Type B pancreatic cell (in vitro differentiated cells): ENCODE measurements at places on chromosomes 1 and 21.

- no peak for DNase-seq
Observed at GRCh38 chr1:205577874-205578658, 53.7 kb downstream of the ELK4 start.

DNA sequence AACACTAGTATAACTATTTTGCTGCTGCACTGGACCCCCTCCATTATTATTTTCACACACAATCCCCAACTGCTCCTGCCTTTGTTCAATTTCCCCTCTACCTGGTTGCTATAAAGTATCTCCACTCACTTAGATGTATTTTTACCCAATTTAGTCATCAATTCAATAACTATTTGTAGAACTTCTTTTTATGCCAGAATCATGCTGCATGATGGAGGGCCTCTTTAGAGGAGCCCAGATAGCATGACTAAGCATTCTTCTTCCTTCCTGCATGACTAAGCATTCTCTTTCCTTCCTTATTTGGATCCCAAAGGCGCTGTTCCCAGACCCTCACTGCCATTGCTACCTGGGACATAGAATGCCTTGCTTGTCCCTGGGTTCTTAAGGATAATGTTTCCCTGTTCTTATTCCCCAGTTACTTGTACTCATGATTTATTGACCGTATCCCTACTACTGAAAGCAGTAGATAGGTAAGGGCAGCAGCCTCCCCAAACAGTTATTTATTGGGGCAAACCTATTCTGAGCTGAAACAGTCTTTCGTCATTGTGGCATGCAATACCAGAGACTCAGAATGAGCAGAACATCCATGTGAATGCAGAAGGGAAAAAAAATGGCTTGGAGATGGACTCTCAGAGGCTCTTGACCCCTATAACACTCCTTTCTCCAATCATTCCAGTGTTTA is 89.3 kb upstream of the AKT3 start:
- DNase-seq, result no peak

GRCh38 chr1:226404063-226404903 is 3.6 kb downstream of the PARP1 start:
- DNase-seq, result no peak

- DNase-seq, result no peak
Observed at GRCh38 chr1:183993132-183993531, 44.4 kb downstream of the COLGALT2 start.

GRCh38 chr1:221779771-221780170 is 37.9 kb upstream of the DUSP10 start:
- no peak for DNase-seq

DNA sequence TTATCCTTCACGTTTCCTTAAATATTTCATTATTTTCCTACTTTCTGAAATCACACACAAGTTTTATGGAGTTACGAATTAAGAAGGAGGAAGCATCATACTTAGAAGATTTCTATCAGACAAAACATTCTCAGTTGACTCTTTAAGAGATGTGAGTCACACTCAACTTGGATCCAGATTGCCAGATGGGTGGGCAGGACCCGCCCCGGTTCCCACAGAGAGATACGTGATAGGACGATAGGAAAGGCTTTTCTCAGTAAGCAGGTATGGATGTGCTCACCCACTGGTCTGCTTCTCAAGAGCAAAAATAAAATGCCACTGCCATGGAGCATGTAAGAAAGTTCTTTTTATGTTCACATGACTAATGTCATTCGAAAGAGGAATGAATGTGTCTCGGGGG is 392.6 kb downstream of the MRPL39 start:
- DNase-seq, result no peak

DNA sequence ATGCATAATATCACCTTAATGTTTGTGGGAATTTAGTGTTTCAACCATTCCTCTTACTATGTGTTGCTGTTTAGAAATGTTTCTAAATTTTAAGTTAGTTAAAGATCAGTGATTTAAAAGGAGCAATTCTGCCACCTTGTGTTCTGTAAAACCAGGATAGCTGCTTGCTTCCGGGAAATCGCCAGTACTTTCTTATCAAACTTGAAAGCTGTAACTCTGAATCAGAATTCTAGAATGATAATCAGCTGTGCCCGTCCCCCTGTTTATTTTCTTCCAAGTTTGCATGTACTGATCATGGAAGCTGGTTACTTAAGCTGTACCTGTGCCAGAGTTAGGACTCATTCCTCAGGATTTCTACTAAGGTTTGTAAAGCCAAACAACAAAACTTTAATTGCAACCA is 656.4 kb downstream of the LTN1 start:
- DNase-seq, result no peak

GRCh38 chr1:205746757-205747412 is 3.1 kb downstream of the NUCKS1 start:
- DNase-seq, result no peak

DNA sequence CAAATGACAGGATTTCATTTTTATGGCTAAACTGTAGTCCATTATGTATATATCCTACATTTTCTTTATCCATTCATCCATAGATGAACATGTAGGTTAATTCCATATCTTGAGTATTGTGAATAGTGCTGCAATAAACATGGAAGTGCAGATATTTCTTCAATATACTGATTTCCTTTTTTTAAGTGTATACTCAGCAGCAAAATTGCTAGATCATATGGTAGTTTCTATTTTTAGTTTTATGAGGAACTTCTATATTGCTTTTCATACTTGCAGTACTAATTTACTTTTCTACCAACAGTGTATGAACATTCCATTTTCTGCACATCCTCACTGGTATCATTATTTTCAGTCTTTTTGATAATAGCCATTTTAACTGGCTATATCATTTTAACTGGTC is 30.1 kb downstream of the OR10J5 start:
- DNase-seq, result no peak

- no peak for DNase-seq
Observed at GRCh38 chr1:112558634-112559033, 49.9 kb downstream of the WNT2B start.

DNA sequence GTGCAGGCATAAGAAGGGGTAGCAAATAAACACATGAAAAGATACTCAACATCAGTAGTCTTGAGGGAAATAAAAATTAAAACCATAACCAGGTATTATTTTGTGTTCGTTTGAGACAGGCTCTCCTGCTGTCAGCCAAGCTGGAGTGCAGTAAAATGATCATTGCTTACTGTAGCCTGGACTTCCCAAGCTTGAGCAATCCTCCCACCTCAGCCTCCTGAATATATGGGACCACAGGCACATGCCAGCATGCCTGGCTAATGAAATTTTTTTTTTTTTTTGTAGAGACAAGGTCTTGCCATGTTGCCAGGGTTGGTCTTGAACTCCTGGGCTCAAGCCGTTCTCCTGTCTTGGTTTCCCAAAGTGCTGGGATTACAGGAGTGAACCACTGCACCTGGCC is 108.0 kb downstream of the DNM3 start:
- no peak for DNase-seq

DNA sequence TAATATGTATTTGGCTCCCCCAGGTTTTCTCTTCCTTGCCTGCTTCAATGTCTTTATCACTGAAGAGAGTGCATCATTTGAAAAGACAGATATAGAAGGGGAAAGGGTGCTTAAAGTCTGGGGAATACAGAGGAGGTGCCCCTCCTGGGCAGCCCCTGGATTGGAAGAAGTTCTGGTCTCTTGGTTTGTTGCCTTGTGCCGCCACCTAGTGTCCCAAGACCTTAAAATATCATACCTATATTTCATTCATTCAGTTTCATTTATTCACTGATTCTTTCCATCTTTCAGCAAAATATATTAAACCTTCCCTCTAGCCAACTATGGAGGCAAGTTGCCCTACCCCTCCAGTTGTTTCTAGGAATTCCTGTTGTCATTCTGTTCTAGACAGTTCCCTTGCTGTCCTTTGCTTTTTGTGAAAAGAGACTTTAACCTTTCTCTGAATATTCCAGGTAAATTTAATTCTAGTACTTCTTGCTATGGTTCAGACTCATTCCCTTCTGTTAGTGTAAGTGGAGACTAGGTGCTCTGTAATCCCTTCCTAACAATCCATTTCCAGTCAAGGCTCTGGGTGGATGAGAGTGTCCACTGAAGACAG is 56.1 kb downstream of the MEF2D start:
- DNase-seq, result no peak

DNA sequence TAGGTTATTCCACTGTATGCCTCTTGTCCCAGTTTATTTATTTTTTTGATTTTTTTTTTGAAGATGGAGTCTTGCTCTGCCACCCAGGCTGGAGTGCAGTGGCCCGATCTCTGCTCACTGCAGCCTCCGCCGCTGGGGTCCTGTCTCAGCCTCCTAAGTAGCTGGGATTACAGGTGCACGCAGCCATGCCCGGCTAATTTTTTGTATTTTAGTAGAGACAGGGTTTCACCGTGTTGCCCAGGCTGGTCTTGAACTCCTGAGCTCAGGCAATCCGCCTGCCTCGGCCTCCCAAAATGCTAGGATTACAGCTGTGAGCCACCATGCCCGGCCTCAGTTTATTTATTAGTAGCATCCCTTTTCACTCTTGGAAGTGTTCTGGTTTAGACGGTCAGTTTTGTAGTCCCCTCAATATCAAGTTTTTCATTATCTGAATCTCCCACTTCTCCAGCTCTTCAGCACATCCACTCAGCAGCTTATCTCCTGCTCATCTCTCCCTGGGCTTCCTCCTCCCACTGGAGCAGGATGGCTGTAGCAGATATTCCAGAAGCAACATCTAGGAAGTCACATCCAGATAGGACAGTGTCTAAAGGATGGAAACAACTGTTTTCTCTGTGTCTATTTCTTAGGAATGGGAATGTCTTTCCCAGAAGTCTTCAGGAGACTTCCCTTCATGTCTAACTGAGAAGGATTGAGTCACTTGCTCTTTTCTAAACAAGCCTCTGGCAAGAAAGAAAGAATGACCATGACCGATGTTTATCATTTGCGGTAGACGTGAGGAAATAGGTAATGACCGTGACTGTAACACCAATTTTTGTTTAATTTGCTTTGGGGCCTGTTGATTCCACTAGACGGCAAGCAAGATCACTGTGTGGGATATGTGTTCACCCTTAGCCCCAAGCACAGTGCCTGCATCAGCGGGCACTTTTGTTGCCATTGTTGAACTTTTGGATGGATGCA is 14.4 kb downstream of the CCDC190 start:
- DNase-seq, result no peak

GRCh38 chr1:219931033-219931432 is 2.7 kb upstream of the SLC30A10 start:
- DNase-seq, result no peak

DNA sequence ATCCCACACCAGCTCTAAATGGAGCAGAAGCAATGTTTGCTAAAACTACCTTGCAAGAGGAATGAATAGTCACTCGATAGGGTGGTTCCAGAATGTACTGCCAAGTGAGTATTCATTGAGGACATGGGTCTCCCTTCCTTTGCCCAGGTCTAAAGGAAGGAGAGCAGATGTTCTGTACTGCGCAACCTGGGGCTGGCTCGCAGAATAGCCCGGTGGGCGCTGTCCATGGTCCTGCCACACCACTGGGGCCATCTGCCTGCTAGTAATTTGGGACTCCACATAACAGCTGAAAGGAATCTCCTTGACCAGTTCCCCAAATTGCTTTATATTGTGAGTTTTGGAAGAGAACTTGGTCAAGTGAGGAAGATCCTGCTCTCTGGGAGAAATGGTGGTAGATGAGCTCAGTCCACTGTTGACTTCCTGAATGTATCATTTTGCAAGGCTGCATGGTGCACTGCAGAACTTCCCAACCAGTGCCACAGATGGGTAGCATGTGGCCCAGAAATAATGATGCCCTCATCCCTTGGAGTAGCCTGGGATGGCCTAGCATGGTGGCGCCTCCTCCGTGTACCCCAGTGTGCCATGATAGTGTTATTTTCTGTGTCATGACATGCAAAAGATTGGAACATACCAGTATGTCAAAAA is 5.7 kb downstream of the SLC6A17 start:
- peak; percentile 85 for DNase-seq

DNA sequence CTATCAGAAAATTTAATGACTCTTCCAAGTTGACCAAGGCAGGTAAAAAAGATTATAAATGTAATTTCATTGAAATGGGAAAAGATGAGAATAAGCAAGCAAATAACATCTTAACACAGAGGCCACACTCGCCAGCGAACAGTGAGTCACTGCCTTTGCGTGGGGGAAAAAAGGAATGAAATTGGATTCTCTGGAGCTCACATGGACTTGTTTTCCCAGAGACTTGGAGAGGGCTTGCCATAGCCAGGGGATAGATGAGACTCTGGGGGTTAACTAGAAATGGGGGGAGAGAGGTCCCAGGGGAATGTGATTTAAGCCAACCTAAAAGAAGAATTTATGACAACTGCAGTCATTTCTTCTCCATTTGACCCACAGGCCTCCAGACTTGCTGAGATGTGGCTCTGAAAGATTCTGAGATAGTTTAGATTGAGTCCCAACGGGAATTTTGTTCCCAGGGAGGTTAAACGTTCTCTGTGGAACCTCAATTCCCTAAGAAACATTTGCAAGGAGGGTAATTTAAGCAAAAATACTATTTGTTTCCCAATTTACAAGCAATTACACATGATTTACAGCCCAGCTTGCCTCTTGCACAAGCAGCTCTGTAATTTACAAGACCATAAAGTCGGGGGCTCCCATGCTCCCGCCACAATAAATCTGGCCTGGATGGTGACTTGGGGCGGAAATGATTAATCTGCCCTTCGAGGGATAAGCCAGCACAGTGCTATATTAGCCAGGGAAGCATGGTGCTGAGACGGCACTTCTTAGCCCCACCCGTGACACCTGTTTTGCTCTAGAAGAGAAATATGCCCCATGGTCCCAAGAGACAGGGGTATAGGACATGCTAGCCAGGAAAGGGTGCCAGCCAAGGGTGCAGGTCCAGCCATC is 68.8 kb downstream of the GRIK3 start:
- DNase-seq, result no peak

DNA sequence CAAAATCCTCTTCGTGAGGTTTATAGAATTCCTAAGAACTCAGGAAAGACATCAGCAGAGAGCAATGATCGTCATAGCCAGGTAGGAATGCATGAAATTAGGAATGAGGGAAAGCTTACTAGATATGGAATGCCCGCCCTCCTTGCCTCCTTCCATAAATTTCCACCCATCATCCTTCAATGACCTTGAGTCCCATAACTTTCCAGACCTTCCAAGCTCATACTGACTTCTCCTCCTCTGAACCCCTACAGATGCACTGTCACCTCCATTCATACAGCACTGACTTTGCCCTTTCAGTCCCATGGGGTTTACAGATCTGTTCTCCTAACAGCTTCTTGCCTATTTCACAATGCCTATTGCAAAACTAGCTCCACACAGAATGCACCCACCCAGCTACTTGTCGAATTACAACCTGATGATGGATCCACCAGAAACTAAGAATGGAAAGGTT is 23.8 kb upstream of the PPP1R15B start:
- DNase-seq, result no peak

GRCh38 chr1:54064299-54064698 is 10.9 kb downstream of the TCEANC2 start:
- DNase-seq, result no peak
